ENCODE measurements at places on chromosomes 7 and 10.

DNA sequence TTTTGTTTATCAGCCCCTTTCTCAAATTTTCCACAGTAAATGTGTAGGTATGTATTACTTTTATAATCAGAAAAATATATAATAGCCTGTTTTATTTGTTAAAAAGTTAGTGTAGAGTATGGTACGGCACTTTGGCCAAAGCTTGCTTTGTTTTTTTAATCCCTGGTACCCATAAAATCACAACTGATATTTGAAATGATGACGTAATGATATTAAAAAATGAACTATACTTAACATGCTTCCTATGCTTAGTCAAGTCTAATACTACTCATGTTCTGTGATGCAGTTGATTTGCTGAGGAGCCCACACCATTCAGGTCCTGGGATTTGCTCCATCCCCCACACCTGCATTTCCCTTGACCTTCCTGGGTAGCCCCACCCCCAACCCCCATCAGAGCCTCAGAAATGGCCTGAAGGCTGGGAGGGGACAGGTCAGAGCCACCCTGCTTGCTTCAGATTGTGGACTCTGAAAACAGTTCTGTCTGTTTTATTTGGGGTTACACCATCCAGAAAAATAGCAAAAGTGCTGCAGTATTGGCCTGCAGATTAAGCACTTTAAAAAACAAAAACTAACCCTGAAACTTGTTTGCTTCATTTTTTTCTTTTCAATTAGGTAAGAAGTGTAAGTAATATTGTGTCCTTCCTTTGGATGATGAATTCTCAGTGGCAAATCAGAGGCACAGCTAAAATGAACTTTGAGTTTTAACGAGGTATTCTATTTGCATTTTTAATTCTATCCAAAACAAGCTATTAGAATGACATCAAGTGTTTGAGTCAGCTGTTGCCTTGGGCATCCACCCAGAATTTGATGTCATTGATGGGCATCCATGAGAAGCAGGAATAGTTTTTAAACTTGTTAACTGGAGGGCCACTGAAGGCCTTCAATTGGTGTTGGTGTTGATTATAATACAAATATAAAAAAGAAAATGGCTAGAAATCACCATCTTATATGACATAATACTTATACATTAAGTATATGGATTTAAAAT, 23.3 kb downstream of the PLCE1 start:
- no peak for DNase-seq

- DNase-seq, result no peak
Measured at GRCh38 chr7:35802102-35802466, 1.2 kb downstream of the SEPTIN7 start.

DNA sequence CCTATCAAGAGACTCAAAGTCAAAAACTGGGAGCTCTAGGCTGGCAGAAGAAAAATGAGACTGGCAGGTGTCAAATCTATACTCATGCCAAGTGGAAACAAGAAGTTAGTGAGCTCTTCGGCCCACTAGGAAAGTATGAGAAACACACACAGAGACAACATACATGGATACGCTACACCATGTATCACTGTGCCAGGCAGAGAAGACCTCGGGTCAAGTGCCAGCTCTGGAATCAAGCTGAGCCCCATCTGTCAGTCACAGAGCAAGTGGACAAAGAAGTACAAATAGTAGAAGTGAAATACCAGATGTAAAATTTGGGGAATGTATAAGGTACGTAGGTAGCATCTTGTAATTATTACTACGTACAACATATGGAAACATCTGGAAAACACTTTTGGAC, 62.4 kb downstream of the FAM13C start:
- no peak for DNase-seq

DNA sequence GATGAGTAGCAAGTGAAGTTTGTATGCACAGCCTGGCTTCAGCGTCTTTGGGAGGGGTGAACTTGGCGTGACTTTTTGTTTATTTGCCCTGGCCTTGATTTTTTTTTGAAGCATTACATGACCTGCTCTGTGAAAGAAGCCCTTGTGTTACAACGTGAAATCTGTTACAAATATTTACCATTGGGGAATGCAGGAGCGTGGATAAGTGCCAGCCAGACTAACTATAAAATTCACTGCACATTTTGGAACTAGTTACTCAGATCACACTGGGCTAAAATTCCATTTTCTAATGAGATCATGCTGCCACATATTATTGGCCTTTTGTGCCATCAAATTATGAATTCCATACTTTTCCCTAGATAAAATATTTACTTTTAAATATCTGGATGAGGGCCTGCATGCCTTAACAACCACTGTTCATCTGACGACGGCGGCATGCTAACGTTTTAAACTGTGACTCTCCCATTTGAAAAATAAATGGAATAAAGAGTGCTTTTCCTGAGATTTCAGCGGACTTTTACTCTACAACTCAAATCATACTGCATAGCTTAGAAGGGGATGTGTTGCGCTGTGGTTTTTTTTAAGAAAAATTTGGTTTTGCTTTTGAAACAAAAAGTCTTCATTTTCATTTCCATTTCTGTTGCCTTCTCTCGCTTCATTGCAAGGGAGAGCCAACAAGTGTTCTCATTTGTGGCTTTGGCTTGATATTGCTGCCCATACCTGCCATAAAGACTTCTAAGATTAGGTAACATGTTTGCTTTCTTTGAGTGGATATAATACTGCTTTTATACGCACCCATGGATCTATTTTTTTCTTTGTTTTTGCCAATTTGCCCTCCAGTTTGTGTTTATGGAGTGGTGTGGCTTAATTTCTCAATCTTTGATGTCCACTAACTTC, 352.2 kb downstream of the TFEC start:
- DNase-seq, result no peak

DNA sequence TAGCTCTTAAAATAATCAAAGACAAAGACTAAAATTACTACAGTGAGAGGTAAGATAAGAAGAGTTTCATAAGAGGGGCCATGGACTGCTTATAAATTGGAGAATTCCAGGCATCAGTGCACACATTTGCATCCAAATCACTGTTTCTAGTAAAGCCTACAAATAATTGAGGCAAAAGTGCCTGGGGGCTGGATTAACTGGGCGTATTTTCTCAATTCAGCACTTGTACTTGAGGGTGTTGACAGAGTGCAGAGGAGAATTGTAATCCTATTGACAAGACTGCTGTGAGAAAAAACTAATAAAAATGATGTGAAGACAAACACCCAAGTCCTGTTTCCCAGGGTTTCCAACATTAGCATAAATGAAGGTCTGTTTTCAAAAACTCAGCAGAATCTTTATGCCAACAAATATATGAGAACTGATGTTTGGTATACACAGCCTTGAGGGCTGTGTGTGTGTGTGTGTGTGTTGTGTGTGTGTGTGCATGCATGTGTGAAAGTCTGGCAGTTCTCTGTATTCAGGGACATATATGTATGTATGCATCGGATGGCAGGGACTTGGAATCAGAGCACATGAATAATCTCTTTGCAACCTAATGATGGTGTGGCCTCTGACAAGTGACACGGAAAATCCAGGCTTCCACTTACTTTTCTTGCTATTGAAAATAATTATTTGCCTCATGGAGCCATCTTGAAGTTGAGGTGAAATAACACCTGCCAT, 182.1 kb upstream of the CDC14C start:
- no peak for DNase-seq

- no peak for DNase-seq
Measured at GRCh38 chr7:87354749-87355148, 9.3 kb downstream of the CROT start.

DNA sequence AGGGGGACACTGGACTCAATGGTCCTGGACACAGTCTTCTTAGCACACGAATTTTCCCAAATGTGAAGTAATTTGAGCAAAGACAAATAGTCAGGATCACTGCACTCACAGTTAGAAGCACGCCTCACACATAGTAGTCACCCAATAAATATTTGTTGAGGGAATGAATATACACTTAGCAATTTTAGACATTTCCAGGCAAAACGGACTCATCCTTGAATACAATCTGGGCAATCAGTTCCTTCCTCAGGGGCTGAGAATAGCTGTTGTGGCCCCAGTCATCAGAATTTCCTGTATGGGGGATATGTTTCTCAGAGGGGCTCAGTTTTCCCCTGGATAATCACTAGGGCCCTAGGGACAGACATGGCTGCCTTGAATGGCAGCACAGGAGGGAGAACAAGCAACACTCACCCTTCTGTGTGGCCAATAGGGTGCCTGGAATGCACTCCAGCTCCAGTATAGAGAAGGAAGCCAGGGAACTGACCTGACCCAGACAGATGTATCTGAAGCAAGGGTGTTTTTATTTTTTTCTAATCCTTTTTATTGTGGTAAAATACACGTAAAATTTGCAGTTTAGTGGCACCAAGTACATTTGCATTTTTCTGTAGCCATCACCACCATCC, 282.7 kb upstream of the ZNF32 start:
- no peak for DNase-seq

DNA sequence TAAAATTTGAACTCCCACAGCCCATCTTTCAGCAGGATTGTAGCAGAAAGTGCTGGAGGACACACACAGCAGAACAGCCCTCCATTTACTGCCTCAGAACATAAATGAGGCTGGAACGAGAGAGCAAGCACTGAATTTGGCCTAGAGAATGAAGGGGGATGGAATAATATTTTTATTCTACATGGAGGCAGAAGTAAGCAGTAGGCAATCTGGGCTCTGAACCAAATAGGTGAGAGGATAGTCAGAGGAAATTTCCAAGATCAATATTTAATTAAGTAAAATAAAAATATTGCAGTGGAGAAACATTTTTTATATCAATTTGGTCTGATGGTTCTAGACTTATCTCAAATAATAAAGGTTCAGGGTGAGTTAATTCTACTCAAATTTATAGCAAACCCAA, 29.2 kb upstream of the TSPAN13 start:
- DNase-seq, result no peak

- no peak for DNase-seq
Measured at GRCh38 chr10:8233049-8233448, 178.6 kb downstream of the GATA3 start.

DNA sequence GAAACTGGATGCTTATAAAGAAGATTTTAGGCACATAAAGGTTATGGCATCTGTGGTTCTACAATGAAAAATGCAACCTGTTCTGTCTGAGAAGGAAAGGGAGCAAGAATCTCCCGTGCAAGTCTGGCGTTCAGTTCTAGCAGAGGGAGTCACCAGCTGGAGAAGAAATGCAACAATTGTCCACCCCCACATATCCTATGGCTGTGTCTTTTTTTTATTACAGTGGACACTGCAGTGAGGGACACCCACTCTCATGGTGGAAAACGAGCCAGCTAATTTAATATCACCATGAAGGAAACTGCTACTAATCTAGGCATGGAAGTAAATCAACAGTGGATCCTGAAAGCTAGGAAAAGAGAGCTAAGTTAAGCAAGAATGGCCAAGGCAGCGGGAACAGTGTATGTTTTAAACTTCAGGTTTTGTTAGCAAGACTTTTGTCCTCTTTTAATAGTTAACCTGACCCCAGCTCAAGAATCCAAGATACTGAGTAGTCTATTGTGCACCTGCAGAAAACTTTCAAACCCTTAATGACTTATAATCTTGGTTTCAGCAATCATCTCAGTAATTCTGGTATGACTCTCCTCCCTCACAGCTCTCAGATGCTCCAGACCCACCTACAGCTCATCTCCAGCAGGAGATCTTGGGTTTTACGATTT, 149.3 kb downstream of the FGFR2 start:
- no peak for DNase-seq

DNA sequence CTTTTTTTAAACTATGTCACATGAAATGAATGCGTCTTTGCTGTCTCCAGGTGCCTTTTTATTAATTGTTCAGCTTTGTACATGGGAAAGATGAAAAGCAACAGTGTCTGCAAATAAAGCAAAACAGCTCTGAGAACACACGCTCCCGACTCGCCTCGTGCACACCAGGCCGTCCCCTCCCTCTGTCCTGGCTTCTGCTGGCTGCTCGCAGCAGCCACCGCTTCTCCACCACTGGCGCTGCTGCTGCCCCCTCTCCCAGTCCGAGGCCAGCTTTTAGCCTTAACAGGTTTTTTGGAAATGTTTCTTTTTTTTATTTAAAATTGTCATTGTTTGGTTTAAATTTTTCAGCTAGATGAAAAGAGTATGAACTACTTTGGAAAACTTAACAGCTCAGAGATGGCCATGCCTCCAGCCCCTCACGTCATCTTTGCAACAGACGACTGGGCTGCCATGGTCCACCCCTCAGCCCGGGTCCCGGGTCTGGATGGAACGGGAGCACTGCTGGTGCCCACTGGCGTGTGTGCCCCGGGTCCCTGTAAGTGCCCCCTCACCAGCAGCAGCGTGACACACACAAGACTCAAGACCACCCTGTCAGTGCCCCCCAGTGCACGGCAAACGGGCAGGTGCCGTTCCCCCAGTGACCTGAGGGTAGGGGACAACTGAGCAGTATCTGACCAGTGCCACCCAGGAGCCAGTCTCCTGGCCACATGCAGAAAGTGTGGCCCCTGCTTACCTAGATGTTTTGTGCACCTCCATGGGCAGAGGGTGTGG, 415.6 kb upstream of the FOXK1 start:
- DNase-seq, result no peak

GRCh38 chr10:10826125-10826524, 191.5 kb upstream of the CELF2 start:
- no peak for DNase-seq

DNA sequence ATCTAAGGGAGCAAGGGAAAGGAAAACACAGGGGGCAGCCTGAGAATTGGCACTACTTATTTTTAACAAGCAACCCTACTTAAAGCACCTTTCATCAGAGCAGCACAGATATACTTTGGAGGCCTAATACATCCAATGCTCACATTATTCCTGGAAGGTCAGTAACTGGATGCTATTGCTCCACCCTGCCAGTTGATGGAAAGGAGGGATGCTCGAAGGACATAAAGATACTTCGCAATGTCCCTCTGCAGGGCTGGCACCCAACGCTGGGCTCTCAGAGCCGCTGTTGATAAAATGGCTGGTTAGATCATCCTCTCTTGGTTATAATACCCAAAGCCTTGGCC, 307.9 kb upstream of the AOAH start:
- no peak for DNase-seq

- DNase-seq, result no peak
Measured at GRCh38 chr7:157644946-157645345, 308.1 kb downstream of the DNAJB6 start.

GRCh38 chr10:78170026-78170475, 136.4 kb downstream of the RPS24 start:
- DNase-seq, result no peak

DNA sequence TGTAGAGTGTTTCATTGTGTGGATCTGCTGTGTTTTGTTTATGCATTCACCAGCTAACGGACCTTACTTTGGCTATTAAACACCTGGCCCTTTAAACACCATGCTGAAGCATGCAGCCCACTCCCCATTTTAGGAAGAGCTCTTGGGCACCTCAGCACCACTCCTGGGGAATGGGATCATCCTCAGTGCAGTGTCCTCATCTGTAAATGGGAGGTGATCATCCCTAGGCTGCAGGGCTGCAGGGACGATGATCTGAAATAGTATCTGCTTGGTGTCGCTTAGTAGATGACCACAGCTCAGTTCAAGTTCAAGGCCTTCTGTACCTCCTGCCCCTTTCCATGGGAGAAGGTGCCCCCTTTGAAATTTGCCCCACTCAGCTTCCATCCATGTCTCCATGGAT, 229.9 kb downstream of the TCF7L2 start:
- no peak for DNase-seq

All from thymus (tissue), 14 donors.